Activated gamma-delta T cell treated with anti-CD3 and anti-CD28 coated beads, Interleukin-2, amount 50 U/mL, for 16 hours (primary cell): ENCODE measurements at places on chromosomes 16 and 17.

DNA sequence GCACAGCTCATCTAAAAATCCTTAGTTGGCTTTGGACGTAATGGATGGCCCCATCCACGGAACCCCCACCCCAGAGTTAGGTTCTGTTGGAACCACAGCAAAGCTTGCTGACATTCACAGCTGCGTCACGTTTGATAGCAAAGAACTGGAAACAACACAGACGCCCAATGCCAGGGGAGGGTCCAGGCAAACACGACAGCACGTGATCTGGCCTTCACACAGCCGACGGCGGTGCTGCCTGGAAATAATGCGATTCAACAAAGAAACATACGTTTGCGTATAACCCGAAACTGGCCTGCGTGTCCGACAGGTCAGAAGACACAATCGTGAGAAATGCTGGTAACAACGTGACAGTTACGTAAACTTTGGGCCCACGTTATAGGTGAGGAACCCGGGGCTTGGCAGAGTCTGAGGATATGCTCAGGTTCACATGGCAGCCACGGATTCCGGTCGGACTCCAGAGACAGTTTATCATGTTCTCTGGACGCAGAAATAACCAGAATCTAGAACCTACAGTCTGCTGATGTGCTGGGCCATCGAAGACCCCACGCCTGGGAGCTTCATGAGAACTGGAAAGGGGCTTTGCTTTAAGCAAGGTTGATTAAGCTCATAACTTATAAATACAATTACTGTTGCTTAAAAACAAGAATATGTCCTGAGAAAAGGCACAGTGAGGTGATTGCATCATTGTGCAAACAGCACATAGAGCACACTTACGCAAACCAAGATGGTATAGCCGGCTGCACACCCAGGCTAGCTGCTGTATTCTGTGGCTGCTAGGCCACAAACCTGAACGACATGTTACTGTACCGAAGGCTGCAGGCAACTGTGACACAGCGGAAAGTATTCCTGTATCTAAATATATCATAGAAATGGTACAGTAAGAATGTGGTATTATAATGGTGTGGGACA lies 70.4 kb downstream of the RPH3AL start:
- DNase-seq = no peak

GRCh38 chr17:57158325-57158724 lies 73.3 kb downstream of the AKAP1 start:
- DNase-seq = no peak

DNA sequence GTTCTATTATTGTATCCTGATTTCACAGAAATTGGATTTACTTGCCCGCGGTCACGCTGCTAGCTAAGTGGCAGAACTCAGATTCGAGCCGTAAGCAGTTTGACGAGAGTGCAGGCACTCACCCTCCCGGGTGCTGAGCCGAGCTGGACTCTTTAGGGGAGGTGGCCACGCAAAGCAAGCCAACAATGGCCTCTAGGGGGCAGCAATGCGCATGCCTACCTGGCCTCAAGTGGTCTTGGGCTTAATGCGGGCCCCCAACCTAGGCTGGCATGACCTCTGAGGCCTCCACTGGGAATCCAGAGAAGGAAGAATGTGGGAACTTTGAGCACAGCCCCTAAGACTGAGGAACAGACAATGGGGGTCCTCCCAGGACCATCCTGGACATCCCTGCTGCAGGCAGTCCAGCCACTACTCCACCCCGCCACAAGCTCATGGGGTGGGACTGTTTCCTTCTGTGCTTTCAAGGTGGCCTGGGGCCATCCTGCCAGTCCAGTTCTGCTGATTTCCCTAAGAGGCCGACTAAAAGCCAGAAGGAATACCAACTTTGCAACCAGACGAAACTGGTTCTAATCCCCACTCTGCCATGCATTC lies 276.5 kb downstream of the XYLT1 start:
- DNase-seq = peak; percentile 36

- DNase-seq = no peak
Measured at GRCh38 chr16:74501484-74502478, 80.5 kb upstream of the CLEC18B start.

DNA sequence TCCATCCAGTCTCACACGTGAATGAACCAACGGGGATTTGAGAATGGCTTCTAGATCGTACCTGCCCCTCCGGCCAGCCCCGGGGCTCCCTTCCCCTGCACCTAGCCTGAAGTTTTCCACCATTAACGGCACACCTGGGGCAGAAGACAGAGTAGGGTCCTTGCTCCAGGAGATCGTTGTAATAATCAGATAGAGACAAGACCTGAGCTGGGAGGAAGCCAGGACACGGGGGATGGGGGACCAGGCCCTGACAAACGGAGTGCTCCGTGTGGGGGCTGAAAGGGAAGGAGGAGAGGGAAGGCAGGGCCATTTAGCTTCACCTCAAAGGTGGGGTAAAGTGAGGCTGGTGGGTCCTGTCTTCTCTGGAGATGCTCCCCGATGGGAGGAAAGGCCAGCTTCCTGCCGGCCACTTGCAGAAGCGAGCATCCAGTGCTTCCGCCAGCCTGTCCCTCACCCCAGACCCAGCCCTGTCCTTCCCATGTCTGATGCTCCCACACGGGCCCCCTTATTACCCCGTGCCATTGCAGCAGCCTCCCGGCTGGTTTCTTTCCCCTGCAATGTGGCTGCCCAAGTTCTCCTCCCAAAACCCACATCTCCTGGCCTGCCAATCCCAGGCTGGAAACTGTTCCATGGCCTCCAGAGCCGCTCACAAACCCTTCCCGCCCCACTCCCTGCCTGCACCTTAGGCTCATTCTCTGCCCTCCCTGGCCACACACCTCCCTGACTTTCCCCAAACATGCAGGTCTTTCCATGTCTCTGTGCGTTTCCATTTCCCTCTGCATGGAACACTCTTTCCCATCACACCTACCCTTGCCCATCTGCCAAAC lies 79.3 kb downstream of the MRC2 start:
- DNase-seq = no peak

DNA sequence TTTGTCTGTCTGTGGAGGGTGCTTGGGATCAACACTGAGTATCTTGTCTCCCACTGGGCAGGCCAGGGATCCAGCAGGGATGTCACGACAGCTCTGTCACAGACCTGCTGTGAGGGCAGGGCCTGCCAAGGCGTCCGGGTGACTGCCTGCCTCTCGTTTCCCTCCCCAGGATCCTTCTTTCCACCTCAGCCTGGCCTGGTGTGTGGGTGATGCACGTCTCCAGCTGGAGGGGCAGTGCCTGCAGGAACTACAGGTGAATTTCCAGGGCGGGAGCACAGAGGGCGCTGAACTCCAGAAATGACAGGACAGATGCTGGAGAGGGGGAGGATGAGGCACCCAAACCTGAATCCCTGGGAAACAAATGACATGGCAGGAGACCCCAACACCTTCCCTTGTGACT lies 6.8 kb upstream of the MMP15 start:
- no peak for DNase-seq

GRCh38 chr17:10439816-10440215 lies 18.1 kb upstream of the MYH8 start:
- DNase-seq = no peak

- DNase-seq = no peak
Measured at GRCh38 chr17:77160875-77161530, 20.2 kb downstream of the SEC14L1 start.

GRCh38 chr16:24013054-24013636 lies 177.4 kb downstream of the PRKCB start:
- no peak for DNase-seq

DNA sequence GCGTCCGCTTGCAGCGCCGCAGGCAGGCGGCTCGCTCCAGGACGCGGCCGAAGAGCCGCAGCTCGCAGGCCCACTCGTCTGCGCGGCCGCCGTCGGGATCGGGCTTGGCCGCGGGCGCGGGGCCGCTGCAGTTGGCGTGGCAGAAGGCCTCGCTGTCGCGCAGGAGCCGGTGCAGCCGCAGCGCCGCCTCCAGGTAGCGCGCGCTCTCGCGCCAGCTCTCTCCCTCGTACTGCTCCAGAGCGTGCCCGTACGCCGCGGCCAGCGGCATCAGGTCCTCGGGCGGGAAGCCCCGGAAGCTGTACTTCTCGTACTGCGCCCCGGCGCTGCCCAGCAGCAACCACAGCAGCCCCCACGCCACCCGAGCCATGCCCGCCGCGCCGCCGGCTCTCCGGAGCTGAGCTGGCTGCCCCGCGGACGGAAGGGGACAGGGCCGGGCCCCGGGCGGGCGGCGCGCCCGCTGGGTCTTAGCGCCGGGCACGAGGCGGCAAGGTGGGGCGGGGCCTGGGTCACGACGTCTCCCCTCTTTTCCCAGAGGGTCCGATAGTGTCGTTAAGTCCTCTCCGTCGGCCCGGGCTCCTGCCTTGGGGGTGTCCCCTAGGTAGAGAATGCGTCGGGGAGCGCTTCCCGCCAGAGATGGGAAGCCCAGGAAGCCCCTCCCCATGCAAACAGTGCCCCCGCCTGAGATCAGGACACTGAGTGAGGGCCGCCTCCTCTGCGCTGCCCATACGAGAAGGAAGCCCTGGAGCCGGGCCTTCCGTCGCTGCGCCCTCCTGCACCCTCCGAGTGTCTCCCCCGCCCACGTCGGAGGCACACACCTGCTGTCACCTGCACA lies at the start of gene P3H4:
Gene P3H4, minus strand, starts transcription at position 401 of the 832 bp plus-strand sequence. Its CDS starts 34 bp downstream, at position 367.
- DNase-seq = peak; percentile 50

GRCh38 chr16:25317732-25318316 lies 60.2 kb upstream of the ZKSCAN2 start:
- DNase-seq = no peak

- DNase-seq = no peak
Measured at GRCh38 chr16:68948230-68948910, 105.0 kb downstream of the TANGO6 start.

GRCh38 chr17:74712301-74712700 lies 422 bp downstream of the CD300LF start:
- DNase-seq = no peak

DNA sequence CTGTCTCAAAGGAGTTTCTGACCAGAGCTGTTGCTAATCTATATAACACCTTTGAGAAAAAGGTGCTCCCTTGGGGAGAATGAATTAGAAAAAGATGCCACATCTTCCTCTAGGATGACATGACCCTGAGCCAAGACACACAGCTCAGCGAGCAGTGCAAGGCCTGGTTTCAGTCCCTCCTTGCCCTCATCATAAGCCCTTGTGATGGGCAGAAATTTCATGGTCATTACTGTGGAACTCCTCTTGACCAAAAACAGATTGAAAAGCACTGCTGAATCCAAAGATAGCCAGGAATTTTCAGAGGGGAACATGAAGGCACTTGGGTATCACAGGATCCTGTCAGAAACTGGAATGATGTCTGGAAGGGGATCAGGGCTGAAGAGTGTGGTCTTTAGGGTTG lies 74.1 kb upstream of the IRX6 start:
- no peak for DNase-seq

- no peak for DNase-seq
Measured at GRCh38 chr17:15341966-15342365, 569 bp upstream of the TEKT3 start.
